ENCODE measurements at places on chromosomes 12 and 14. TPM values are rescaled to one million over a fixed set of nuclear protein-coding genes. Genes with fewer than 3 reads are reported as not detected.

- no peak for DNase-seq
These were observed 63.7 kb upstream of the RASSF8 start for GRCh38 chr12:25894759-25895158.

DNA sequence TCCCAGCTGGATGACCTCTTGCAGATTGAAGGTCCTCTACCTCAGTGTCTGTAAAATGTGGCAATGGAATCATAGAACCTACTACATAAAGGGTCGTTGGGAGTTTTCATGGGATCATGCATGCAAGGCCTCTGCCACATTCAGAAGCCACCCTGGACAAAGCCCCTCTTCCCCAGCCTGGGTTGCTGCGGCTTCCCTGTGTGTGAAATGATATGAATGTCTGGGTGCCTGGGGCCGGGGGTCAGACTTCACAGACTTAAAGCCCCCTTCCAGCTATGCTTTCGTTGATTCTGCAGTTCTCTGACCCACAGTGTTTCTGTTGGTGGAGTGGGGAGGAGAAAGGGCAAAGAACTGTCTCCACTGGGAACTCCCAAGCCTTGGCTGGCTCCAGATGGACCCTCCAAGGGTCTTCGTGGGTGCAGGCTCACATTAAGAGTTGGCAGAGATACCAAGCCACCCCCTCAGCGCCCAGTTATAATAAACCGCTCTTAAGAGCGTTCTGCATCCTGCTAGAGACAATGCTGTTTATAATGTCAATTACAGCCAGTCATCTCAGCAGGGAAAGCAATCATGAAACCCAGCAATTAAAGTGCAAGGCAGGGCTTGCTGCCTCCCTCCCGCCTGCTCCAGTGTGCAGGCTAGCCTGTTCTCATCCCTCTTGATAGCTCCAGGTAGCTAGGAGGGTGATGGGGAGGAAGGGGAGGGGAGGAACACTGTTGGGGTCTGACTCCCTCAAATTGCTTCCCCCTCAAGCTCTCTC is 210.9 kb upstream of the FKBP4 start:
- DNase-seq = no peak

DNA sequence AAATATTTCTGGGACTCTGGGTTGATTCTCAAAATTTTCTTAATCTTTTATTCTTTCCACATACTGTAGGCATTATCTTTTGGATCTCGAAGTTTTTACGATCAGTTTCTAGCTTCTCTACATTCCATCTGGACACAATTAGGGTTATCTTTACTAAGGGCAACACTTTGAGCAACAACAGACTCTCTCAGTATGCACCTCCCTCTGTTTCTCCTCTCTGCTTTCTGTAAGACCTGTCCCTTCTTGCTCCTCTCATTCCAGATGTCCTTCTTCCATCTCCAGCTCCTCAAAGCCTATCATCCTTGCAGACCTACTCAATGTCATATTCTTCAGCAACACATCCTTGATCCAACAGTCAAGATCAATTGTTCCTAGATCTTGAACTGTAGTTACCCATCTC is 457.0 kb downstream of the SLC6A15 start:
- no peak for DNase-seq

DNA sequence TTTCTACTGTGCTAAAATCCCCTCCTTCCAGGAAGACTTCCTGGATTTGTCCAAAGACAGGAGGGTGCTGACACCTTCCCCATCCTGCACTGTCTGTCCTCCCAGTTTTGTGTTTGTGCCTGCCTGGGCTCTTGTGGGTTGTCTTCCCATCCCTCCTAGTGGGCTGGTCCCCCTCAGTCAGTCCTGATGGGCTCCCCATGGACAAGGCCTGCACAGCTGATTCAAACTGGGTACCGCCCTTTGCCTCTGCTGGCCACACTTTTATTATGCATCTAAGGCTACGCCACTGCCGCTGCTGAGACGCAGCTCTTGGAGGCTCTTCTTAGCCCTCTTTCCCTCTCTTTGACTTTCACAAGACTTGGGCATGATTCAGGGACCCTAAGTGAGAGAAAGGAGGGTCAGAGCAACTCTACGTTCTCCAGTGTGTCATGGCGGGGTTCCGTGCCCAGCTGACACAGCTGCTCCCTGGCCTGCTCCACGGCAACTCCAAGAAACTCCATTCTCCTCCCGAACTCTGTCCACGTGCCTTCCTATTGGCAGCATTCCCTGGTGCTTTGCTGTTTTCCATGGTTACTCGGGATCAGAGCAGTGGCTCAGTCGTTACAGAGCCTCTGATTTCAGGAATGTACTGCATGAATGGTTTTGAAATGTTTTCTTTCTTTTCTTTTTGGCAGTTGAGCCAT is 3.8 kb upstream of the KRT85 start:
- no peak for DNase-seq

GRCh38 chr12:62907078-62907477 is 27.9 kb downstream of the PPM1H start:
- DNase-seq = no peak

- DNase-seq = no peak
These were observed 126.8 kb upstream of the CPM start for GRCh38 chr12:69059465-69060457.

- DNase-seq = no peak
These were observed 27.5 kb upstream of the PTGR2 start for GRCh38 chr14:73824127-73824526.

DNA sequence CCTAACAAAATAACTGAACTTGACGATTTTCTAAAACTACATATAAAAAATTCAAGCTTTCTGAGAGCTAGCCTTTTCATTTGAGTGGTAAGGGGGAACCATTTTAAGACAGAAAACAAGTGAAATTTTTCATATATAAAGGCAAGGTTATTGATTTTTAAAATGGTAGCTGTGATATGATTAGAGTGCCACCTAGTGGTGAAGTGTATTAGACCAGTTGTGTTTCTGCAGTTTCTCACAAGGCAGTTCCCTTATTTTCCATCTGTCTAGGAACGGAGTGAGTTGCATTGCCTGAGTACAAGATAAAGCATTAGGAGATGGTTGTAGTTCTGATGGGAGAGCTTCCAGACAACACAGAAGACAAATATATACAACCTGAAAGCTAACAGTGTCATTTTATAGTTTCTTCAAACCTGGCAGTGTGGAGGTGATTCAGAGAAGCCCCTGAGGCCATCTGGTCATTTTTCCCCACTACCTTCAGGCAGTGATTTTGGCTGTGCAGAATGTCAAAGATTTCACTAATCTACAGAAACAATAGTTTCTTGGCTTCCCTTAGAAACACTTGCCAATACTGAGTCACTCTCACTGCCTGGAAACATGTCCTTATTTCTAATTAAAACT is 180.8 kb downstream of the C12orf50 start:
- no peak for DNase-seq

PLA2G1B gene
- 412 TPM for total RNA-seq

TPH2 gene
- total RNA-seq = not detected

PRH2 gene
- not detected for total RNA-seq

All from upper lobe of left lung (tissue), 6 donors.